Stimulated activated CD8-positive, alpha-beta memory T cell treated with anti-CD3 and anti-CD28 coated beads, Interleukin-4, amount 100 ng/mL, for 1 hour (primary cell): ENCODE measurements at places on chromosomes 13 and 19.

DNA sequence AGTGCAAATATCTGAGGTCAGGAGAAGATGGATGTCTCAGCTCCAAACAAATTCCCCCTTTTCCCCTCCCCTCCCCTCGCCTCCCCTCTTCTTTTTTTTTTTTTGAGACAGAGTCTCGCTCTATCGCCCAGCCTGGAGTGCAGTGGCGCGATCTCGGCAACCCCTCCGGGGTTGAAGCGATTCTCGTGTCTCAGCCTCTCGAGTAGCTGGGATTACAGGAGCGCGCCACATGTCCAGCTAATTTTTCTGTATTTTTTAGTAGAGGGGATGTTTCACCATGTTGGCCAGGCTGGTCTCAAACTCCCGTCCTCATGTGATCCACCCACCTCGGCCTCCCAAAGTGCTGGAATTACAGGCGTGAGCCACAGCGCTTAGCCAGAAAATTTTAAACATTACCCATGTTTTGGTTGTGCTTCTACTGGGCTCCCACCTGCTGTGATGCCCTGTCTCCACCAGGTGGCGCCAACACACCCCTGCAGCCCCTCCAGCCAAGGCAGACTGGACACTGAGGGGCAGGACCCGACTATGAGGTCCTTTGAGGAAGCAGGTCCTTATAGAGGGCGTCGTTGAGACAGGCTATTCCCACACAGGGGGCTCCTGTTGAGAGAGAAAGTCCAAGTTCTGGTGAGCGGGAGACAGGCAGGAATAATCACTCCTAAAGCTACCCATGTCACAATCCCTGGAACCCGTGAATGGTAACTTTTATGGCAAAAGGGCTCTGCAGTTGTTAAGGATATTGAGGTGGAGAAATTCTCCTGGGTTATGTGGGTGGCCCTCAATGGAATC, 6.3 kb downstream of the ERICH4 start:
- DNase-seq: peak; percentile 47

GRCh38 chr19:7648265-7649014, 11.5 kb downstream of the STXBP2 start:
- no peak for DNase-seq

DNA sequence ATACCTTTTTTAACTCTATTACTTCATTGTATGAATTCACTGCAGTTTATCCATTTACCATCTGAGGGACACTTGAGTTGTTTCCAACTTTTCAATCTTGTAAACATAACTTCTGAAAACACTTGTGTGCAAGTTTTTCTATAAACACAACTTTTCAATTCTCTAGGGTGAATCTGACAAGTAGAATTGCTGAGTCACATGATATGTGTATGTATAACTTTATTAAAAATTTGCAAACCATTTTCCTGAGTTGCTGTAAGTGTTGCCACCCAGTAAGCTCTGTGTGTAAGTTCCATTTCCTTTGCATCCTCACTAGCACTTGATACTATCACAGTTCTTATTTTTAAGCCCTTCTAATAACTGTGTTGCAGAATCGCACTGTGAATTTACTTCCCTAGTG, 1415.6 kb upstream of the ATXN8OS start:
- no peak for DNase-seq

GRCh38 chr19:35294859-35295791, 3.2 kb downstream of the MAG start:
- no peak for DNase-seq

- DNase-seq: no peak
These were observed 176.1 kb downstream of the TM9SF2 start for GRCh38 chr13:99677116-99677951.

GRCh38 chr13:92303428-92303827, 905.0 kb downstream of the GPC5 start:
- DNase-seq: no peak

DNA sequence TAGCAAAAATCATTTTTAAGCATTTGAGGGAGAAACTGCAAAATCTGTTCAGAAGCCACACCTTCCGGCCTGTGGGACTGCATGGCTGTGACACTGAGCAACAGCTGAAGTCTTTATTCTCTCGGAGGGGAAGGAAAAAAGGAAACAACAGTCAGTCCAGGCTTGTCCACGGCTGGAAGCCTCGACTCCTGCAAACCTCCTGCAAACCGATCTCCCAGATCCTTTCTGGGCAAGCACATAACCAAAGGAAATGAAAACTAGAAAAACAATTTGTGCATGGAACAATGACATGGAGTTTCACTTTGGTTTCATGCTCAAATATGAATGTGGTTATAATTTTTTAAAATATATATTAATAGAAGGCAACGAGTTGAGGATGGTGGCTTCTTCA, 1.0 kb downstream of the COL4A1 start:
- no peak for DNase-seq

- no peak for DNase-seq
These were observed 158.1 kb downstream of the SUCLA2 start for GRCh38 chr13:47843005-47843404.

- peak; percentile 59 for DNase-seq
These were observed 9.6 kb downstream of the GIPR start for GRCh38 chr19:45677351-45678230.

GRCh38 chr13:52356327-52356726, 49.6 kb downstream of the THSD1 start:
- DNase-seq: no peak

DNA sequence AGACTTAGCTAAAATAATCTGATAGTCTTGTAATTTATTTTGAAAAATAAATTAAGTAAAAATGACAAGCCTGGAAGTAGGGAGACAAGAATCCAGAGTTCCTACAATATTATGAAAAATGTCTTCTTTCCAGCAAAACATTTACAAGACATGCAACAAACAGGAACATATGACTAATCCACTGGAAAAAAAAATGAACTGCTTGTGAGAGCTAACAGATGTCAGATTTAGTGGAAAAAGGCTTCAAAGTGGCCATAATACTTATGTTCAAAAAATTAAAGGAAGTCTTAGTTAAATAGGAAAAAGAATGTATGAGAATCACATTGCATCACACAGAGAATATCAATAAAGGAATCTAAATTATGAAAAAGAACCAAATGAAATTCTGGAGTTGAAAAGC, 2082.0 kb upstream of the PCDH20 start:
- no peak for DNase-seq

GRCh38 chr13:23644527-23645138, 74.4 kb downstream of the TNFRSF19 start:
- no peak for DNase-seq

GRCh38 chr19:49017666-49018351, 918 bp upstream of the LHB start:
- peak; percentile 34 for DNase-seq

GRCh38 chr19:34393629-34394028, 10.6 kb upstream of the PDCD2L start:
- no peak for DNase-seq

GRCh38 chr13:39859898-39860297, 204.4 kb downstream of the COG6 start:
- DNase-seq: no peak

- no peak for DNase-seq
These were observed 21.4 kb downstream of the MAP4K1 start for GRCh38 chr19:38596057-38596981.

- DNase-seq: no peak
These were observed 4.1 kb upstream of the CNOT3 start for GRCh38 chr19:54133312-54133956.

DNA sequence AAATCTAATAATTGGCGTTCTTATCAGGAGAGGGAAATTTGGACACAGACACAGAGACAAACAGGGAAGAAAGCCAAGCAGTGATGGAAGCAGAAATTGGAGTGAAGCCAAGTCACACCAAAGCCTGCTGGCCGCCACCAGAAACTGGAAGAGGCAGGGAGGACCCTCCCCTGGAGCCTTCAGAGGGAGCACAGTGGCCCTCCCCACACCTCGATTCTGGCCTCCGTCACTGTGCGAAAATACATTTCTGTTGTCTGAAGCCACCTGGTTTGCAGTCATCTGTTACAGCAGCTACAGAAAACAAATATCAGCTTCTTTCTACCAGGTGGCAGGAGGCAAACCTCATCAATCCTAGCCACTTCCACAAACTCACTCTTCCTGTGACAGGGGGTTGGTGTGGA, 8.3 kb upstream of the TLE6 start:
- DNase-seq: no peak

GRCh38 chr19:46381346-46381745, 32.0 kb downstream of the CCDC8 start:
- DNase-seq: no peak

DNA sequence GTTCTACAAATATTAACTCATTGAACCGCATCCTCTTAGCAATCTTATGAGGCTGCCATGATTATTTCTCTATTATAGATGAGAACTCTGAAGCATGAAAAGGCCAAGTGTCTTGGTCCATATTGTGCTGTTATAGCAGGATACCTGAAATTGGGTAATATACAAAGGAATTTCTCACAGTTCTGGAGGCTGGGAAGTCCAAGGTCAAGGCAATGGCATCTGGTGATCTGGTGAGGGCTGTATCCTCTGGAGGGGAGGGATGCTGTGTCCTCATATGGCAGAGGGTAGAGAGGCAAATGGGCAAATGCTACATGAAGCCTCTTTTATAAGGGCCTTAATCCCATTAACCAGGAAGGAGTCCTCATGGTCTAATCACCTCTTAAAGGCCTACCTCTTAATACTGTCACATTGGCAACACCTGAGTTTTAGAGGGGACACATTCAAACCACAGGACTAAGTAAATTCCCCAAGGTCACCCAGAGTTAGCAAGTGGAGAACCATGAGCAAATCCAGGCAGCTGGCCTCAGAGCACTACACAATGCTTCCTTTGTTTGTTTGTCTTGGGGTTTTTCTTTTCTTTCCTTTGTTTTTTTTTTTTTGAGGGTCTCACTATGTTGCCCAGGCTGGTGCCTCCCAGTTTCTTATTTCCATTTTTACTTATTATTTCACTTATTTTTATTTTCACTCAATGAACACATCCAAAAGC, 55.9 kb upstream of the LATS2 start:
- no peak for DNase-seq

GRCh38 chr19:49020342-49020741, 3.5 kb upstream of the LHB start:
- no peak for DNase-seq

GRCh38 chr13:75326173-75327134, 155.5 kb downstream of the TBC1D4 start:
- no peak for DNase-seq

GRCh38 chr13:21913010-21913409, 242.1 kb downstream of the FGF9 start:
- DNase-seq: no peak

- DNase-seq: no peak
These were observed 7.7 kb downstream of the IRF2BP1 start for GRCh38 chr19:45878043-45878794.

DNA sequence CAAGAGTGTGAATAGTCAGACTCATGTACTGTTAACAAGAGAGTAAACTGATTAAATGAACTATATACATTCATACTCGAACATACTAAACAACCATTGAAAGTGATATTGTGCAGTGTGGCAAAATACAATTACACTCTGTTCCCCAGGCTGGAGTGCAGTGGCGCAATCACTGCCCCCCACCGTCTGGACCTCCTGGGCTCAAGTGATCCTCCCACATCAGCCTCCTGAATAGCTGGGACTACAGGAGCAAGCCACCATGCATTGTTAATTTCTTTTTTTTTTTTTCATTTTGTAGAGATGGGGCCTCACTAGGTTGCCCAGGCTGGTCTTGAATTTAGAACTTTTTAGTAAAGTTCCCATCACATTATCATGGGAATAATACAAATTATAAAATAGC, 77.3 kb upstream of the LSM14A start:
- no peak for DNase-seq

DNA sequence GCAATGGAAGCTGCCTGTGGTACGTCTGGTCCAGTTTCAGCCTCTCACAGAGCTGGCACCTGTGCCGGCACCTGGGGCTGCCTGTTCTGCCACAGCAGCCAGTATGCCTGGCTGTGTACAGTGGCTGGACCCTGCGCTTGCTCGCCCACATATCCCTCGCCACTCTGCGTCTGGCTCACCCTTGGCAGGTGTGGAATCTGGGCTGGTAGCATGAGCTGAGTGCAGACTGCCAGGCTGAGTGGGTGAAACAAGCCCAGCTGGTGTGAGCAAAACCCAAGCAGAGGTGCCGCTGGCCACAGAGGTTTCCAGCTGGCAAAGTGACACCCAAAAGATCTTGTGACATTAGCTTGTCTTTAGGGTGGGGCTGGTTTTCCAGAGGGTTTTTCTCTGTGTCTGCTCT, 80.7 kb downstream of the ING1 start:
- no peak for DNase-seq

DNA sequence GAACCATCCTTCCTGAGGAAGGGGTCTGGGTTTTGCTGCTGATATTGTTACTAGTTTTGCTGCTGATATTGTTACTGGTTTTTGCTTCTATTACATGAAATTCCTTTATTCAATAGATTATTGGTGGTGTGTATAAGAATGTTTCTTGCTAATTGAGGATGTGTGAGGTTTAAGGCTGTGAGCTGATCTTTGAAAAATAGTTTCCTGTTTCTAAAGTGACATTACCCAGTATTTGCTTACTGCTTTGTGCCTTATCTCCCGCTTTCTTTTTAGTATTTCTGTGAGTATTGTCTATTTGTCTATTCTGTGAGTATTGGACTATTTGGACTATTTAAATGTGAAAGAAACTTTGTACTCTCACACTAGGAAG, 38.2 kb upstream of the C1QTNF9 start:
- no peak for DNase-seq

DNA sequence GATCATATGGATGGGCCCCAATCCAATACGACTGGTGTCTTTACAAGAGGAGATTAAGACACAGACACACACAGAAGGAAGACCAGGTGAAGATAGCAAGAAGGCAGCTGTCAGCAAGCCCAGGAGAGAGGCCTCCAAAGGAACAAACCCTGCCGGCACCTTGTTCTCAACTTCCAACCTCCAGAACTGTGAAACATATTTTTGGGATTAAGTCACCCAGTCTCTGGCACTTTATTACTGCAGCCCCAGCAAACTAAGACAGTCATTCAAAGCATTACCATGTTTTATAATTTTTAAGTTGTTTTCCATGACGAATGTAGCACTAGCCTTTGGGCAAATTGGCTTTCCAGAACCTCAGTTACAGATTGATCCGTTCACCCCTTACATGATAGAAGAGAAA, 11.3 kb downstream of the STARD13 start:
- DNase-seq: no peak

GRCh38 chr13:22256111-22256639, 585.3 kb downstream of the FGF9 start:
- DNase-seq: no peak

DNA sequence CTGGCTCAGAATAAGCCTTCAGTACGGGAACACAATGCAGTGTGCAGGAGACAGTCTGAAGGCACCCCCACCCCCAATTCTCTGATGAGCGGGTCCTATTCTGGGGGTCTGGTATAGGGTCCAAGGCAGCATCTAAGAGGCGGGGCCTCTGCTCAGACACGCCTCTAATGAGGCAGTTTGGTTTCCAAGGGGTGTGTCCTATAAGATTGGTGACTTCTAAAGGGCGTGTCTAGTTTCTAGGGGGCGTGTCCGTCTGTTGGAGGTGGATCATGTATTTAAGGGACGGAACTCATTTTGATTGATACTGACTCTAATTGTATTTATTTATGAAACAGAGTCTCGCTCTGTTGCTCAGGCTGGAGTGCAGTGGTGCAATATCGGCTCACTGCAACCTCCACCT, 8.7 kb downstream of the FIZ1 start:
- DNase-seq: no peak
